ENCODE measurements at places on chromosomes 4 and X. TPM values are rescaled to one million over a fixed set of nuclear protein-coding genes. Genes with fewer than 3 reads are reported as not detected.

The PGAM4 gene
- not detected for total RNA-seq

The HELT gene
- total RNA-seq = 0.30 TPM

The FOXP3 gene
- total RNA-seq = not detected

The GK gene
- total RNA-seq = 12.5 TPM

The UGT2A3 gene
- not detected for total RNA-seq

The YY2 gene
- 2.5 TPM for total RNA-seq

The IRS4 gene
- 0.69 TPM for total RNA-seq

The NDP gene
- 3.6 TPM for total RNA-seq

Data from skin of body (tissue), 3 donors.